ENCODE measurements at places on chromosomes 3 and 15.

DNA sequence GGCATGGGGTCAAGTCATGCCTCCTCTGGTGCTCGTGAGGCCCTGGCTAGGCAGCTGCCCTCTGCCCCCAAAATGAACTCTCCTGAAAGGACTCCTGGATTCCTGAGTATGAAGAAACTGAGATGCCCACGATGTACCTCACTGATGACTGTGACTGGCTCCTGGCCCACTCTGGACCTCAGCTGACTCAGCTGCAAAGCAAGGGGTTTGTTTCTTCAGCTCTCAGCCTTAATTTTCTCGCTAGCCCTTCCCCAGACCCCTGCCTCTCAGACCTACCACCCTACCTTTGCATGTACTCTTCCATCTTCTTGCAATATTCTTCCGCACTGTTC lies 5.2 kb upstream of the GNAI2 start:
- no peak for DNase-seq

- DNase-seq, result no peak
Measured at GRCh38 chr15:99126930-99127329, 22.1 kb downstream of the SYNM start.

DNA sequence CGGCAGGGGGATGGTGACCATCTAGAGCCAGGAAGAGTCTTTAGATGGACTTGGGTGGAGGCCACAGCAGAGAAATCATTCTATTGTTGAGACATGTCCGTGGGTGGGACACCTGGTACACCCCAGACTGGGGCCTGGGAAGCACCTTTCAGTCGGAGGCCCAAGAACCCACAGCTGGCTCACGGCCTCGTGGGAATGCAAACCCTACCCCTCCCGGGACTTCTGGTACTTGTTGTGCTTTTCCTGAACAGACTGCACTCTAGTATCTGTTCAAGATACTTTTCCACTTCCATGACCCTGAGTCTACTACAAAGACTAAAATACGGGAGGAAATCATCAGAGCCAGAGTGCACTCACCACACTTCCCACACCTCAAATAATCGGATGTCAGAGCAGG lies 60.7 kb downstream of the BDH1 start:
- DNase-seq, result no peak

GRCh38 chr3:160564949-160565441 lies 376 bp downstream of the KPNA4 start:
- DNase-seq, result no peak

- no peak for DNase-seq
Measured at GRCh38 chr15:100560323-100560722, 31.6 kb upstream of the CERS3 start.

GRCh38 chr3:77917225-77917624 lies 877.3 kb downstream of the ROBO2 start:
- no peak for DNase-seq

GRCh38 chr15:57972864-57973263 lies 92.6 kb downstream of the ALDH1A2 start:
- no peak for DNase-seq

DNA sequence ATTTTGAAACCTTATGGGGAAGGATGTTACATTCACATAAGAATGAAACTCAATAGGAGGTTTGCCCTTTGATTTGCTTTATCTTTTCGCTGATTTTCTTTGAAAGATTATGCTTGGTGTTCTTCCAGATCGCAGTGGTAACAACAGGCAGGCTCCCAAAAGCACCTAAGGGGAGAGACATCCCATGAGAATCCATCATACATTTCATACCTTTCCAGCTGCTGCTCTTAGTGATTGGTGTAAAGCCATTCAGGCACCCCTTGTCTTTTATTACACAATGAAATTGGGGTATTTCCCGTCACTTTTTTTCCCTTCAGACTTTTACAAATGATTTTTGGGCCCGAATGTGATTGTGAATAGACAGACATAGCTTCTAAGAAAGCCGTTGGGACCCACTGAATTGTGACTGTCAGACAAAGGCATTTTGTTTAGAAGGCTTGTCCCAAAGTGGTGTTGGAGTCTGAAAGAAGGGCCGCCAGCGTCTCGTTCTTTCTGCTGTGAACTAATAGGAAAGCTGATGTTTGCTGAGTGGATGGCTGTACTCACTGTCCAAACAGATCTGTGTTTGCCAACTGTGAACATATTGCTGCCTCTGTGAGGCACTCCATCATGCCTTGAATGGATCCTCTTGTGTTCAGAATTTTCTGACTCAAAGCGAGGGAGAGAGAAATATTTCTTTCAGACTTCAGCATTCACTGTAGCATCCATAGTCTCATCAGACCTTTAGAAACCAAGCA lies 164.3 kb downstream of the FNDC3B start:
- no peak for DNase-seq

DNA sequence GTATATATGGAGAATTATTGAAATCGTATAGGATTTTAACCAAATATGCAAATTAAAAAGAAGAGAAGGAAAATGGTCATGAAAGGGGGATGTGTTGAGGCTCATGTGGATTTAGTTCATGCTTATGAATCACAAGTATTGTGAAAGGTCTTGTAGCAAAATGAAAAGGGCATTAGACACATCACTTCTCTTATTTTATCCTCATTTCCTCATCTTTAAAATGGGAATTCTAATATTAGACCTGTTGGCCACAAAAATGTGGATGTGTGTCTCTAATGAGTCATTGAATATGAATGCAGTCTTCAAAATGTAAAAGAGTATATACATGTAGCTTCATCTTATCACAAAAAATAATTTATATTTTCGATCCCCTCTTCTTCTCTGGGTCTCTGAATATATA lies 14.9 kb upstream of the ALCAM start:
- DNase-seq, result no peak

GRCh38 chr15:61063875-61064320 lies 165.2 kb downstream of the RORA start:
- no peak for DNase-seq

DNA sequence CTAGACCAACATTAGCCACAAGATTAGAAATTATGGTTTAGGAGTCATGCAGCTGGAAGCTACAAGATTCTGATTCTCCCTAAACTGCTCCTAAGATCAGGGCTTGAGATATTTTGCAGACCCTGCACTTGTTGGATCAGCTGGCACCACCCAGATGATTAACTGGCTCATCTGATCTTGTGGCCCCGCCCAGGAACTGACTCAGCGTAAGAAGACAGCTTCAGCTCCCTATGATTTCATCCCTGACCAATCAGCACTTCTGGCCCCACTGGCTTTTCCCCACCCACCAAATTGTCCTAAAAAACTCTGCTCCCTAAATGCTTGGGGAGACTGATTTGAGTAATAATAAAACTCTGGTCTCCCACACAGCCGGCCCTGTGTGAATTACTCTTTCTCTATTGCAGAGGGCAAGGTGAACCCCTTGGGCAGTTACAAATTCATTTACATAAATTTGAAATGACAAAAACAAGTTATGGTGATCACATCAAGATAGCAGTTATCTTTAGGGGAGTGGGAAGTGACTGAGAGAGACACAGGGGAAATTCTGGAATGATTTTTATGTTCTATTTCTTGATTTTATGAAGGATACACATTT lies 76.5 kb downstream of the CD200R1L start:
- DNase-seq, result no peak

DNA sequence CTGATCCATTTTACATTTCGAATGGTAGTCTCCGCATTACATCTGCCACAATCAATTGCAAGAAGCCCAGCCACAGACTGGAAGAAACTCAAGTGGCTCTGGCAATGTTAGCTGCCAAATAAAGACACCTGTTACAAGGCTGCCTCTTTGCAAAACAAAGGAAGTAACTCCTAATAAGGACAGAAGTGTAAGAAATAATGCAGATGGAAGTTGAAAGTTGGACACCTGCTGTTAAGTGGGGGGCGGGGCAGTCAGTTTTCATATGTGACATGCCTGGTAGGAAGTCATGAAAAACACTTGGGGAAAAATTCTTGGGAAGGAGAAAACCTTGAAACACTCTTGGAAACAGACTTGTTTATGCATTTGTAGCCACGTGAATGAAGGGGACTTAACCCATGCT lies 54.1 kb upstream of the ATP2C1 start:
- no peak for DNase-seq

DNA sequence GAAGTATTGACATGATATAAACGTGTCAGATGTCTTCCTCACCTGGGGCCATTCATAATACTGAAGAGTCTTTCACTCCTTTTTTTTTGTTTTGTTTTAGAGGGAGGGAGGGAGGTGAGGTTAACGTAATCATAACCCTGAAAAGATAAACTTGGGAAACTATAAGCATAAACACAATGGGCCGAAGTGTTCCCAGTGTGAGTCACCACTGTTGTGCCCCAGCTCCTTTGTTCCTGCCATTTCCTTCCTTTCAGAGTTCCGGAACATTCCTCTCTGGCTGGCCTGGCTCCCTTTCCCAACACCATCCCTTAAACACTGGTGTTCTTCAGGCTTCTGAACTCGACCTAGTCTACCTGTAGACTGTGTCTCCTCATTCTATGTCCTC lies 18.6 kb downstream of the PLD1 start:
- DNase-seq, result no peak

- no peak for DNase-seq
Measured at GRCh38 chr3:56339671-56340070, 128.6 kb downstream of the ERC2 start.

- DNase-seq, result no peak
Measured at GRCh38 chr3:56342475-56342874, 125.8 kb downstream of the ERC2 start.

GRCh38 chr15:90840954-90841353 lies 27.4 kb upstream of the FURIN start:
- DNase-seq, result no peak

GRCh38 chr3:185552358-185552877 lies at the start of gene LIPH:
Gene LIPH, minus strand, starts transcription at chr3:185552588. Its CDS starts 117 bp downstream, at chr3:185552471.
- DNase-seq, result no peak

GRCh38 chr3:191263365-191263764 lies 64.3 kb downstream of the OSTN start:
- DNase-seq, result no peak

DNA sequence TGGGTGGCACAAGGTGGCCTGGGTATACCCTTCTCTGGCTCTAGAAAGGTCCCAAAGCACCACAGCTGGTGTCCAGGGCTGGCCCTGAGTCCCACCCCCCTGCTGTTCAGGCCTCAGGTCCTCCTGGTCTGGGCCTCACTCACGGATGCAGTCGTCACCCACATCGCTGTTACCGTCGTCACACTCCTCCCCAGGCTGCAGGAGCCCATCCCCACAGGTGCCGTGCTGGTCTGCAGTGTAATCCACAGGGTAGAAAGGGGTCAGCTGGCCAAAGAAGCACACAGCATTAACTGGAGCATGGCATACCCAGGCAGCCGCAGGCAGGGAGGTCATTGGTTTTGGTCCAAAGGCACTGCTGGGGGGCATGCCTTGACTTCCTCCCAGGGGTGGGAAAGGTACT lies 28.4 kb downstream of the EAF1 start:
- no peak for DNase-seq

- no peak for DNase-seq
Measured at GRCh38 chr3:52020796-52021195, 25.1 kb upstream of the RPL29 start.

DNA sequence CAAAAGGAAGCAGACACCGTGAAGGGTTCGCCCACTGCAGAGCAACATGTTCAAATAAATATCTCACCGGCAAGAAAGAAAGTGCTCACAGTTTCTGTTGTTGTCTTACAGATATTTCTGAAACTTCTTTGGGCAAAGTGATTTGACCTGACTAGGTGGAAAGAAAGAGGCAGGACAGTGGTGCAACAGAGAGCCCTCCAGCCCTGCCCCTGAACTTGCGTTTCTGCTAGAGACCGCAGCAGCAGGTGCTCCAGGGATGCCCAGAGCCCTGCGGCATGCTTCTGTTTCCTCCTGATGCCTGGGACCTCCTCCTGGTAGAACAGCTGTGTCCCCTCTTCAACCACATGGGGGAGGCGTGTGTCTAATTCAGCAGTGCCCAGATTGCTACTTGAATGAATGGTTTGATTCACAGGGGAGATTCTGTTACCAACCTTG lies 123.4 kb downstream of the ATP10A start:
- no peak for DNase-seq

DNA sequence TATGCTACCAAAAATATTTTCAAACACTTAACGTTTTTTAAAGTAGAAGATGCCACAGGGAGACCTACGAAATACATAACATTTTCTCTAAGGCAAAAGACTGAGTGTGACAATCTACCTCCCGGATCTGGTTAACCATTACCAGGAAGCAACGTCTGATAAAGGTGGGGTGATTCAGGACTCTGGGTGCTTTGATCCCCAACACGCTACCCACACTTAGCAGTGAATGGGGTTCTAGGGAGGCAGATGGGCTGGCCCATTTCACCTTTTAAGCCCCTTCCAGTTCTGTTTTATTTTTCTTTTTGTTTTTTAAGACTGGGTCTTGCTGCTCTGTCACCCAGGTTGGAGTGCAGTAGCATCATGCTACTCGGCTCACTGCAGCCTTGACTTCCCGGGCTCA lies 39.5 kb downstream of the EIF4E3 start:
- no peak for DNase-seq

DNA sequence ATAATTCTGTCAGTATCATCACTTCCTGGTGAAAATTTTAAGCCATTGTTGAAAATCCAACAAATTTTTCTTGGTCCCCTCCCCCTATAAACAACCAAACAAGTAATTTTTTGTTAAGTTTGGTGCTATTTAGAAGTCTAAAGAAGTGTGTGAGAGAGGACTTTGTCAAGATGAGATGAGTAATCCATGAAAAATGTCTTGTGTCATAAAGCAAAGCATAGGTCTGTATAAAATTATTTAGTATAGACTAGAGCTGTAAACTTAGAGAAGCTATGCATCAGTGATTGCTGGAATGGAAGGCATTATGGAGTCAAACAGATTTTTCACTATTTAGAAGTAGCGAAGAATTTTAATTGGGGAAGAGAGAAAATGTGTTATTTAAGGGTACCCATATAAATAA lies 31.4 kb downstream of the MAPK6 start:
- DNase-seq, result no peak

- peak; percentile 30 for DNase-seq
Measured at GRCh38 chr15:65832549-65833364, 36.5 kb upstream of the RAB11A start.

- no peak for DNase-seq
Measured at GRCh38 chr3:123449997-123450604, 1.2 kb upstream of the ADCY5 start.

GRCh38 chr3:183300996-183301562 lies 48.0 kb downstream of the B3GNT5 start:
- no peak for DNase-seq

- DNase-seq, result no peak
Measured at GRCh38 chr3:189683546-189684255, 52.5 kb downstream of the TP63 start.

- DNase-seq, result no peak
Measured at GRCh38 chr3:11570251-11570650, 73.5 kb downstream of the VGLL4 start.

DNA sequence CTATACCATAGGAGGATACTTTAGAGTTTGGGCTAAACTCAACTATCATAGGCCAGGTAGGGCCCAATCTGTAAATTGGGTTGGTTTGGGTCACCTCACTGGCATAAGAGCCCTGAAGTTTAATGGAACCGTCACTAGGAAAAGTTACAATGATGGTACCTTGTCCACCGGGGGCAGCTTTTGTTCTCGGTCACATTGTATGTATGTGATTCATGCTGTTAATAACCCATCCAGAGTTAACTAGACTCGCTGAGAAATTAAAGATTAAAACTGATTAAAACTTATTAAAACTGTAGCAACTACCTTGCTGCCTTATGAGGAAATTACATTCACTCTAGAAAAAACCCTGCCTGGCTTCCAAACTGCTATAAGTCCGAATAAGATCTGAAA lies 145.0 kb upstream of the TMCO5A start:
- DNase-seq, result no peak

- DNase-seq, result no peak
Measured at GRCh38 chr3:154115332-154115731, 5.9 kb upstream of the ARHGEF26 start.

- no peak for DNase-seq
Measured at GRCh38 chr3:64238971-64239667, 13.9 kb upstream of the PRICKLE2 start.

GRCh38 chr3:157204431-157204830 lies 44.5 kb upstream of the CCNL1 start:
- DNase-seq, result no peak

Measured in stimulated activated CD8-positive, alpha-beta memory T cell treated with anti-CD3 and anti-CD28 coated beads, Interleukin-12 subunit alpha, Interleukin-12 subunit beta, amount 100 ng/mL, for 4 hours (primary cell).